K562 (cell line): ENCODE measurements at places on chromosomes 7 and 10. TPM values are rescaled to one million over a fixed set of nuclear protein-coding genes. Genes with fewer than 3 reads are reported as not detected.

GRCh38 chr7:137742051-137742450 lies 104.7 kb downstream of the DGKI start:
- no peak for DNase-seq
- no peak overlapping the region for H3K27ac ChIP-seq
- no peaks in the 10 kb centered on the region for H3K36me3 ChIP-seq
- H3K4me1 ChIP-seq = no peaks in the 10 kb centered on the region
- H3K4me3 ChIP-seq = no peak overlapping the region

Gene LHFPL3
- total RNA-seq = not detected in 2 replicates

DNA sequence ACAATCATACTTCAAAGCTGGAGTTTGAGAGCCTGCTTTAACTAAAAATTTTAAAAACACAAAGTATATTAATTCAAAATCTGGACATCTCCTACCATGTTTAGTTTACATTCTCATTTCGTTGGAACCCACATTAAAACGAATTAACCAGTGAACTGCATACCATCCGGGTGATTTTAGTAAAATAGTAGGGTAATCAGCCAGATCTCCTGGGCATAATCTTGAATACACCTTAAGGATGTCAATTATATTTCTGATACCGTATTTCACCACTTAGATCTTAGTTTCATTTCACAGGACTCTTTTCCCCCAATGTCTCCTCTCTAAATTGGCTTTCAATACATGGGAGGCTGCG lies 175.6 kb upstream of the PFKP start:
- H3K4me3 ChIP-seq = no peak overlapping the region
- no peak for DNase-seq
- peaks cover 29% of the 10 kb centered on the region; the same call in 2 of the 3 replicates for H3K27me3 ChIP-seq
- no peaks in the 10 kb centered on the region for H3K36me3 ChIP-seq

Gene RGS10
- 56.6 and 59.1 TPM in 2 replicates for total RNA-seq

DNA sequence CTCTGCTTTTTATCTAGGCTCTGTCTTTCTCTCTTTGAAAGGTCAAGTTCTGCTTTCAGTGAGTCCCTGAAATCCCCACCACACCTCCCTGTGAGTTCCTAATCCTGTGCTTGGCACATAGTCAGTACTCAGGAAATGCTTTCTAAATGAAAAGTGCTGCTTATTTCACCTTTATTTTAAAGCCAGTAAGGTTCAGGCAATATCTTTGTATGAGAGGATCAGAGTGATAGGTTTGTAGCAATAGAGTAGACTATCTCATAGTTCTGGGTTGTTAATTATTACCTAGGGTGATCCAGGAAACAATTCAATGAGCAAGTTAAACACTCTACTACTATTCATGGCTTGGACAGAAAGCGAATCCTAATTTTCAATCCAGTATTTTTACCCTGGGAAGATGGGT lies 7.4 kb upstream of the LAMB1 start:
- peaks cover 20% of the 10 kb centered on the region for H3K4me1 ChIP-seq
- H3K36me3 ChIP-seq = no peaks in the 10 kb centered on the region
- no peaks in the 10 kb centered on the region; the same call in 2 of the 3 replicates for H3K27me3 ChIP-seq
- DNase-seq = no peak
- H3K27ac ChIP-seq = no peak overlapping the region

DNA sequence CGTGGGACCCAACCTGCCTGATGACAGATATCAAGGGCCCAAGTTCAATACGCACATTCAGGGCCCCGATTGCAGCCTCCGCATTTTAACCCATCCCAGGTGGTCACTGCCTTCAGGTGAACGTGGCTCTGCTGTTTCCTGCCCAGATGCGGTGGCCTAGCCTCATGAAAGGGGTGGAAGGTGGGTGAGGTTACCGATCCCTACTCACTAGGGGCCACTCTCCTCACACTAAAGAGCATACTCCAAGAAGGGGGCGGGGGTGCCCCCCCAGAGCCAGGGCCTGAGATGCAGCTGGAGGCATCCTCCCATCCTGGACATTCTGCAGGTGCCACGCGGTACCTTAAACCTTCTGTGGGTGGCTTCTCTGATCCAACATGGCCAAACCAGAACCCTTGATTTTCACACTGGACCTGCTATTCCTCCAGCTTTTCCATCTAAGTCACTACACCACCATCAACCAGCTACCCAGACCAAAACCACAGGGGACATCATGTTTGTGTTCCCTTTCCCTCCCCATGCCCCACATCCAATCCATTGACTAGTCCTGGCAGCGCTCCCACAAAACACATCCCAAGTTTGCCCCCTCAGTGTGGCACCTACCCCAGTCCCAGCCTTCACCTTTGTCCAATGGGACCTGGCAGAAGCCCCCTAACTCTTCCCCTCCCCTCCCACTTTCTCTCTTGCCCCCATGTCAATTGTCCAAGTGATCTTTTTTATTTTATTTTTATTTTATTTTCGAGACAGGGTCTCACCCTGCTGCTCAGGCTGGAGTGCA lies 30.0 kb downstream of the PRLHR start:
- DNase-seq = no peak
- no peak overlapping the region for H3K4me3 ChIP-seq
- no peak overlapping the region for H3K27ac ChIP-seq
- H3K4me1 ChIP-seq = no peaks in the 10 kb centered on the region

DNA sequence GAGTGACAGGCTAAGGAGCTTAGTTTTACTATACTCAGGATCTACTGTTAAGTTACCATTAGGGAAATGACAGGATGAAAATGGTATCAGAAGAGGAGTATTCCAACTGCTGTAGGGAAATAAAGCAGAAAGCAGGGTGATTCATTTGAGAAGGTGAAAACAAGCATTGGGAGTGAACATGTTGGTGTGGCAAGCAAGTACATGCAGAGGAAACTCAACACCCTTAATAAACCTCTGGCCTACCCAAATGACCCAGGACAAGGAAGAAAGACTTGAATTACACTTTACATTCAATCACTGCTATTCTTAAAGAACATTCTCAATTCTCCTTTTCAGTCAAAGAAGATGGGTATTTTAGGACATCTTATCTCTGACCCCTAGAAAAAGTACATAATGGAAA lies 28.7 kb downstream of the ERLIN1 start:
- H3K4me3 ChIP-seq = no peak overlapping the region
- no peaks in the 10 kb centered on the region for H3K4me1 ChIP-seq
- peaks cover 70% of the 10 kb centered on the region; the same call in 2 of the 3 replicates for H3K36me3 ChIP-seq
- no peak overlapping the region for H3K27ac ChIP-seq

DNA sequence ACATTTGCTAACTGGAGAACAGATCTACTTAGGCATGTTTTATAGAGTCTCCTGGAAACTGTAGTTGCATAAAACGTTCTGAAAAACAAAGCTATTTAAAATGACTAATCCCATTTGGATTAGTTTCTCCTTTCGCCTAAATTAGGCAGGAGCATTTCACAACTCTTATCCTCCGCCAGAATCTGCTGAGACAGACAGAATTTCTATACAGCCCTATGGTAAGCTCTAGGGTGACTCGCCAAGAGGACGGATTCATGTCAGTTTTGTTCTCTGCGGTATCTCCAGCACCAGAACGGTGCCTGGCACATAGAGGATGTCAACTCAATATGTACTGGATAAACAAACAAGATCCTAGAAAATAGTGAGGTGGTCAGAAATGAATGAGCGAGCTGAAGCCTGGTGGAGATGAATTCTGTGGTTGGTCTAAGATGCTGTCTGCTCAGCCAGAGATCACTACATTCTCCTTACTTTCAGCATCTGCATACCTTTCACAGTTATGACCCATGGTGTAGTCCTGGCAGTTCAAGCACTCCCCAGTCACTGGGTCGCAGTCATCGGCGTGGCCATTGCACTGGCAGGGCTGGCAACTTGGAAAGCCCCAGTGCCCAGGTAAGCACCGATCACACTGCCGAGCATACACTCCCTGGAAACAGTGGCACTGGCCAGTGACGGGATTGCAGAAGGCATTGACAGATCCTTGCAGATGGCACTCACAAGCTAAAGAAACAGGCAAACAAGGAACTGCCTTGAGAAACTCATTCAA lies 44.0 kb downstream of the LAMB1 start:
- DNase-seq = no peak
- H3K27me3 ChIP-seq = no peaks in the 10 kb centered on the region; the same call in 2 of the 3 replicates
- peaks cover 20% of the 10 kb centered on the region; the same call in 2 of the 3 replicates for H3K36me3 ChIP-seq

- H3K27me3 ChIP-seq = no peaks in the 10 kb centered on the region
- no peaks in the 10 kb centered on the region for H3K4me1 ChIP-seq
- no peak for DNase-seq
- no peak overlapping the region for H3K27ac ChIP-seq
- H3K4me3 ChIP-seq = no peak overlapping the region
Measured at GRCh38 chr7:34198231-34198641, 292.9 kb downstream of the BMPER start.

Gene CPA4
- not detected in 2 replicates for total RNA-seq

DNA sequence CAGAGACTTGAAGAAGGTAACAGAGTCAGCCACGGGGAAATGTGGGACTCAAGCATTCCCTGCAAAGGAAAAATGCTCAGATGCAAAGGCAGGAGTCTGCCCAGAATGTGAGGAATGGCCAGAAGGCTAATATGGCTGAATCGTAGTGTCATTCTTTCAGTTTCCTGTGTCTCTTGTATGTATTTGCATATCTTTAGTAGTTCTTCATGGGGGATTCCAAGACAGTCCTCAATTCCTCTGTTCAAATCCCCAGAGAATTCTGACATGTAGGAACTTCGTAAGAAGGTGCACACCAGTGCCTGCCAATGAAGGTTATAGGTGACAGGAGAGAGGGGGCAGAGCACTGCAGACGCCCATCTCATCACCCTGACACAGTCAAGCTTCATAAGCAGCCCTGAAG lies 154.4 kb downstream of the CACNB2 start:
- no peak for DNase-seq
- H3K27me3 ChIP-seq = peaks cover 5% of the 10 kb centered on the region; the same call in 2 of the 3 replicates
- H3K36me3 ChIP-seq = no peaks in the 10 kb centered on the region

DNA sequence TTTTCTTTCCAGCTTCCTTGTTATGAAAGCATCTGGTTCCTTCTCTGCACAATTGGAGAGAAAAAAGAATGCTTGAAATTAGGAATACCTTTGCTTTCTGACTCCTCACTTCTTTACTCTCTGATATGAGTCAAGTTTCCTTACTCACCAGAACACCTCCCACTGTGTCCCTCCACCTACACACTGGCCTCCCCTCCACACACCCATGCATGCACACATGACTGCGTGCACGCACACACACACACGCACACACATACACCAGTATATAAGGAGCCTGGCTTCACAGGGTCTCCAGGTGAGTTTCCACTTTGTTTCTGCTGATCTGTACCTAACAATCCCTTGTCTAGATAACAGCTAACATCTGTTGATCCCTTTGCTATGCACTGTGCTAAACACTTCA lies 11.4 kb upstream of the PTER start:
- H3K36me3 ChIP-seq = no peaks in the 10 kb centered on the region
- H3K27ac ChIP-seq = no peak overlapping the region
- H3K27me3 ChIP-seq = peaks cover 9% of the 10 kb centered on the region; the same call in 2 of the 3 replicates
- no peaks in the 10 kb centered on the region for H3K4me1 ChIP-seq
- H3K4me3 ChIP-seq = no peak overlapping the region
- DNase-seq = no peak

Gene SPDYE17
- not detected in 2 replicates for total RNA-seq

GRCh38 chr10:92972066-92972870 lies 88.3 kb upstream of the CYP26C1 start:
- DNase-seq = peak; percentile 63
- peaks cover 8% of the 10 kb centered on the region; the same call in 1 of the 2 replicates for H3K4me1 ChIP-seq
- H3K27ac ChIP-seq = peak overlapping the region; percentile 97
- H3K36me3 ChIP-seq = peaks cover 17% of the 10 kb centered on the region; the same call in 2 of the 3 replicates

DNA sequence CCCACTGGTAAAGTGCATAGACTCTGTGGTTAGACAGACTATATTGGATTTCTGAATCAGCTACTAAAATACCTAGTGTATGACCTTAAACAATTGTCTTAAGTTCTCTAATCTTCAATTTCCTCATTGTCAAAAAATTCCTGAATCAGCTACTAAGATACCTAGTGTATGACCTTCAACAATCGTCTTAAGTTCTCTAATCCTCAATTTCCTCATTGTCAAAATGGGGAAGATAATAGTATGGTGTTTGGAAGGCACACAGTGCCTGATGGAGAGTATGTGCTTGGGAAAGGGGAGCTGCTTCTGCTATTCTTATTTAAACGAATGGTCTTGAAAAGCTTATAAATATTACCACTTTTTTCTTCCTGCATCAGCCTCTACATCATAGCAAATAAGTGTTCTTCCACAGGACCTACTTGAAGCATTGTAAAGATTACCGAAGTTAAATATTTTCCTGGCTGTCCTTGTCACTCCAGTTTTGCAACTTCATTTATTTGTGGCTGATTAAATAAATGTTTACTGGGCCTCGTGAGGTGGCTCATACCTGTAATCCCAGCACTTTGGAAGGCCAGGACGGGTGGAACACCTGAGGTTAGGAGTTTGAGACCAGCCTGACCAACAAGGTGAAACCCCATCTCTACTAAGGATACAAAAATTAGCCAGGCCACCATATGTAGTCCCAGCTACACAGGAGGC lies 64.4 kb upstream of the ITGA8 start:
- no peaks in the 10 kb centered on the region for H3K4me1 ChIP-seq
- no peak overlapping the region for H3K27ac ChIP-seq
- H3K36me3 ChIP-seq = peaks cover 71% of the 10 kb centered on the region

DNA sequence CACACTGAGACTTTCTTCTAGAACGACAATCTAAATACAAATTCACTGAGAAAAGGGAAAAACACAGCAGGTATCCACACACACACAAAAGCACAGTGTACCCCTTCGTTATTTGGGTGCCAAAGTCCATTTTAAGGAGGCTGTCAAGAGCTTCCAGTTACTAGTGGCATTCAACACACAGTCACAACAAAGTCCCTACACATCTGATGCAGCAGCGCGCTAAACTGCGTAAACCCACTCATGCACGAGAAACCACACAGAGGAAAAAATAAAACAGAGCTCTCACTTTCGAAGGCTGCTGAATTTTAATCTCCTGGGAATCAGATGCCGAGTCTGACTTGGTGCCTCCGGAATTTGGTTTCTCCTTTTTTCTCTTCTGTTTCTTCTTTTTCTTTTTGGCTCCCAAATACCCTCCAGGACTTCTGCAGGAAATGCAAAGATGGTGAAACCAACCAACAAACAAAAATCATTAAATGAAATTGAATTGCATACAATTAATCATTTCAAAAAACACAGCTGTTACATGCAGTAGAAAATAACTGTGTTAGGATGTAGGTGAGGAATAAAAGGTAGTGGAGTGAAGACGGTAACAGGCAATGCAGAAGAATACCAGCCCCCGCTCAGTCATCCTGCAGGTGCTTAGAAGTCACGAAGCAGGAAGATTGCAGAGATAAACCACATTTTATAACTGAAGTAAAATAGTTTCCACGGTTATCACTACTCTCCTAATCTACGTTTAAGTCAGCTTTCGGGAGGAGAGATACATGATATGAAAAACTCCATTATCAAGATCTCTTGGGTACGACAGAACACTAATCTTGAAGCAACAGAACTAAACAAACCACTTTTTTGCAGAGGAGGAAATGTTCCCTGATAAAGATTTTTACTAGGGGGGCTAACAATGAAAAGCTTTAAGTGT lies 27.1 kb downstream of the NMT2 start:
- DNase-seq = no peak
- peaks cover 2% of the 10 kb centered on the region; the same call in 1 of the 3 replicates for H3K36me3 ChIP-seq
- no peaks in the 10 kb centered on the region for H3K4me1 ChIP-seq
- H3K27me3 ChIP-seq = no peaks in the 10 kb centered on the region
- no peak overlapping the region for H3K27ac ChIP-seq

GRCh38 chr10:125132344-125132743 lies 28.0 kb downstream of the CTBP2 start:
- no peaks in the 10 kb centered on the region for H3K27me3 ChIP-seq
- H3K27ac ChIP-seq = no peak overlapping the region
- peaks cover 15% of the 10 kb centered on the region for H3K4me1 ChIP-seq
- H3K4me3 ChIP-seq = no peak overlapping the region
- no peak for DNase-seq

Gene AIMP2
- total RNA-seq = 62.5 and 65.8 TPM in 2 replicates

- no peaks in the 10 kb centered on the region for H3K4me1 ChIP-seq
- no peak overlapping the region for H3K4me3 ChIP-seq
- H3K36me3 ChIP-seq = no peaks in the 10 kb centered on the region
- H3K27ac ChIP-seq = no peak overlapping the region
- no peak for DNase-seq
- H3K27me3 ChIP-seq = no peaks in the 10 kb centered on the region
Measured at GRCh38 chr7:13290975-13291374, 603.5 kb downstream of the ARL4A start.
